Bronchial epithelial cell (primary cell): ENCODE measurements at places on chromosomes 16 and 17.

GRCh38 chr16:72689851-72690250, 358.1 kb downstream of the ZFHX3 start:
- no peak for DNase-seq

DNA sequence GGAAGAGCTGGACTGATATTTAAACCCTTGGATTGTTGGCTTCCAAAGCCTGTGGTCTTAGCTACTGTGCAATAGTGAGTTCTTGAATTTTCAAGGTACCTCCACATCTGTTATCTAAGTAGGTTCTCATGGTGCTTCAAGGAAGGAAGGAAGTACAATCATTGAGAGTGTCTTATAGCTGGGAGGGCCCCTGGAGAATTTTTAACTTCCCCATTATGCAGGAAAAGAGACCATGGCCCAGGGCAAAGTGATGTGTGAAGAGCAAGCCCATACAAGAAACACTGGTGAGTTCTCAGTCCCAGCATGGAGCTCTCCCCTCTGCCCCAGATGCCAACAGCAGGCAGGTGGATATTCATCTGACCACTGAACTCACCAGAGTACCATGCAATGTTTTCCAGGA, 169.0 kb upstream of the IRX6 start:
- peak; percentile 4 for DNase-seq

GRCh38 chr17:44069974-44070454, 521 bp upstream of the G6PC3 start:
- no peak for DNase-seq

- DNase-seq: no peak
Observed at GRCh38 chr17:39095309-39095686, 56.1 kb downstream of the PLXDC1 start.

GRCh38 chr17:40699371-40699770, 4.2 kb downstream of the KRT24 start:
- no peak for DNase-seq
